ENCODE measurements at places on chromosomes 12 and 14.

DNA sequence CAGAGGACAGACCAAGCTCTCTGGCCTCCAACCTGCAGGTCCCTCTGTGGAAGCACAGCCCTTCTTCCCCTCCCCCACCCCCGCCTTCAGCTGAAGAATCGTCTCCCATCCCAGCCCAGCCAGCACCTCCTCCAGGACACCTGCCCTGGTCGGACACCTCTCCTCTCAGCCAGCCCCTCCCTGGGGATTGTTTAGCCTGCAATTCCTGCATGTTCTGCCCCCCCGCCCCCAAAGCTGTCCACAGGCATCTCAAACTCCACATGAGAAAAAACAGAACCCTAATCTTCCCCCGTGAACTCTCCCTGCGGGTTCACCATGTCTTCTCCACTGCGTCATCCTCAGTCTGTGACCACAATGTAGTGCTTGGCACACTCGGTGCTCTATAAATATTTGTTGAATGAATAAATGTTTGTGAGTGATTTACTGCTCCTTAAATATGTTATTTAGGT is 24.1 kb downstream of the PRIMA1 start:
- H3K4me1 ChIP-seq, result peaks cover 16% of the 10 kb centered on the region
- H3K36me3 ChIP-seq, result no peaks in the 10 kb centered on the region
- H3K27ac ChIP-seq, result no peak overlapping the region
- H3K4me3 ChIP-seq, result no peak overlapping the region

- no peak overlapping the region for H3K27ac ChIP-seq
- no peaks in the 10 kb centered on the region for H3K4me1 ChIP-seq
- no peaks in the 10 kb centered on the region for H3K36me3 ChIP-seq
- no peak for DNase-seq
- H3K4me3 ChIP-seq, result no peak overlapping the region
These were observed 3.7 kb upstream of the COX8C start for GRCh38 chr14:93343266-93343665.

DNA sequence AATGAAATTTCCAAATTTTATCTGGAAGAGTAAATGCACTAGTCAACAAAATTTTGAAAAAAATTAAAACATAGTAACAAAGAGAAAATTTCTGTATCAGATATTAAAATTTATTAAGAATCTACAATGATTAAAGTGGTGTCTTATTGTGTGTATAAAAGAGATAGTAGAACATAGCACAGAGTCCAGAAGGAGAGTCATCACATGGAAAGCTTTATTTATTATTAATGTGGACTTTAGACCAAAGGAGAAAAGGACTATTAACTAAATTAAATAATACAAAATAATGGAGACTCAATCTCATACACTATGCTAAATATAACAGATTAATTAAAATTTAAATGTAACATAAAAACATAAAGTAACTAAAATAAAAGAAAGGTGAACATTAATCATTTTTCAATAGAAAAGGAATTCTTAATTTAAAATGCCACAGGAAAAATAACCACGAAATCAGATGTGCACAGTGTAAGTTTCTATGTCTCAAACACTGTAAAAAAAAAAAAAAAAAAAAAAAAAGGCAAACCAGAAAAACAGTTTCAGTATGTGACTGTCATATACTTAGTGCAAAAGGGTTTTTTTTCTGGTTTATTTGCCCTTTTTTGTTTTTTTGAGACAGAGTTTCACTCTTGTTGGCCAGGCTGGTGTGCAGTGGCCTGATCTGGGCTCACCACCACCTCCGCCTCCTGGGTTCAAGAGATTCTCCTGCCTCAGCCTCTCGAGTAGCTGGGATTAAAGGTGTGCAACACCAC is 95.4 kb downstream of the MYF5 start:
- H3K27me3 ChIP-seq, result 0 out of 2 replicates have a peak, but pooled peaks cover 2% of the 10 kb centered on the region
- H3K4me3 ChIP-seq, result no peak overlapping the region
- H3K27ac ChIP-seq, result no peak overlapping the region

DNA sequence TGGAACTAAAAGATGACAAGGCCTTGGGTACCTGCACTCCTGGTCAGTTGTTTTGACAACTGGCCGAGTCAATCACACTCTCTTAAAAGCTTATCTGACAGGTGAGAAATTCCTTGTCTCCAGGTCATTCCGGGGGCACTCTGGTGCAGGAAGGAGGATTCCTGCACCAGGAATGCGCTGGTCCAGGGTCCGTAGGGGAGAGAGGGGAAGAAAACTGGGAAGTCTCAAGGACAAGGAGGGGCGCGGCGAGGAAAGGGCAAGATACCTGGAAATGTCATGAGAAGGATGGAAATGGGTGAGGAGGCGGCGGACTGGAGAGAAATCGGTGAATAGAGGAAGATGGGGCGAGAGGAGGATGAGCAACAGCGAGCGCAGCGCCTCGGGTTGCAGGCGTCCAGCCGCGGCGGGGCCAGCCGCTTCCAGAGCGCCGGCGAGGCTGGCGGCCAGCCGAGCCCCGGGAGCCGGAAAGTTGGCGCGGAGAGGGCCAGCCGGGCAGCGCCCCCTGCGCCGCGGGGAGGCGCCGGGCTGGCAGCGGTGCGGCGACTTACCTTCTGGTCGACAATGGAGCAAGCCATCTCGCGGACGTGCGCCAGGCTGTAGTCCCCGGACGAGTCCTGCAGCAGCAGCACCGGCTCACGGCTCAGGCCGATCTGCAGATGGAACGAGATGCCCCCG is 809 bp downstream of the PRKD1 start:
- H3K27ac ChIP-seq, result no peak overlapping the region
- peak; percentile 53 for DNase-seq
- peaks cover 18% of the 10 kb centered on the region for H3K4me1 ChIP-seq
- no peaks in the 10 kb centered on the region for H3K36me3 ChIP-seq
- H3K27me3 ChIP-seq, result no peaks in the 10 kb centered on the region

GRCh38 chr12:6182279-6182898 is 17.8 kb upstream of the CD9 start:
- no peak overlapping the region for H3K4me3 ChIP-seq
- no peaks in the 10 kb centered on the region for H3K36me3 ChIP-seq
- H3K27ac ChIP-seq, result peak overlapping the region; percentile 58

DNA sequence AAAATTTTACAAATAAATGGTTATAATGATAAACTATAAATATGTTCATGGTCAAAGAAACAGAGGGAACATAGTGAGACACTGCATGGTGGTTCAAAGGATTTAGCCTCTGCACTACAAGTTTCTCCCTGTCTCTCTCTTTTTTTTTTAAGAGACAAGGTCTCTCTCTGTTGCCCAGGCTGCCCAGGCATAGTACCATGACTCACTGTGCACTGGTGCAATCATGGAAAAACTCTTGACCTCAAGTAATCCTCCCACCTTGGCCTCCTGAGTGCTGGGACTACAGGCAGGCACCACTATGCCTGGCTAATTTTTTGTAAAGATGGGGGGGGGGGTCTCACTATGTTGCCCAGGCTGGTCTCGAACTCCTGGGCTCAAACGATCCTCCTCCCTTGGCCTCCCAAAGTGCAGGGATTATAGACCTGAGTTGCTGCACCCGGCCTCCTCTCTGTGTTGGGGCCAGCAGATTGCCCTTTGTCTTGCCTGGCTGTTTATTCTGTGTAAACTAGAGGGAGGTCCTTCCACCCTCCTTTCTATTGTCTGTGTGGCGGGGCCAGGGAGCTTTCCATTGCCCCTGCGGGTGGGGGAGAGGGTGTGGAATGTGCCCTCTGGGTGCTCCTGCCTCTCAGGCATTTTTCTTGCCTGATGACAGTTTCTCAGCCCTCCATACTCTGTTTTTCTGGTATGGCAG is 22.1 kb downstream of the MTHFD1 start:
- DNase-seq, result peak; percentile 21
- H3K27me3 ChIP-seq, result no peaks in the 10 kb centered on the region
- H3K27ac ChIP-seq, result no peak overlapping the region
- H3K4me3 ChIP-seq, result no peak overlapping the region
- H3K4me1 ChIP-seq, result no peaks in the 10 kb centered on the region

DNA sequence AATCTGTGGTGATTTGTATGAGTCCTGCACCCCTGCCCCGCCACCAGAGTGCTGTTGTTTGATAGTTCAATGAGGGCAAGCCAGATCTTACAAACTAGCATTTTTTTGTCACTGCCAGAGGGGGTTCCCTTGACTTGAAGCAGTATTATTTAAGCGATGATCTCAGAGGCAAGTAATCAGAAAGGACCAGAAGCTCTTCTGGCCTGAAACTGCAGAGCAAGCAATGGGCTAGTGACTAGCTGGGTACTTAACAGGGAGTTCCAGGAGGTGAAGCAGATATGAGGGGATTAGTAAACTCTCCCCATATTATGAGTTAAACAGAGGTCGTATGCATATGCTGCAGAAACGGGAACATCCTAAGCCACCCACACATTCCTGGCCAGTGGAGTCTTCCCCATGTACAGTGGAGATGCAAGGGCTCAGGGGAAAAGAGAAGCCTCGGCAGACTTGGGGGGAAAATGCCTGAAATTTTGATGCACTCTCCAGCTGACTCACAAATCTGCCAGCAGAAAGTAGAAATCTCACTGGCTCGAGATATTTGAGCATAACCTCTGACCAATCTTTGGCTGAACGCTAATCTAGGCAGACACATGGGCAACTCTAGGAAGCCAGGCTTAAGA is 8.3 kb upstream of the CRACR2A start:
- no peak overlapping the region for H3K4me3 ChIP-seq
- H3K36me3 ChIP-seq, result no peaks in the 10 kb centered on the region
- H3K27ac ChIP-seq, result no peak overlapping the region
- no peaks in the 10 kb centered on the region for H3K4me1 ChIP-seq
- no peak for DNase-seq

- no peaks in the 10 kb centered on the region for H3K36me3 ChIP-seq
- no peak overlapping the region for H3K4me3 ChIP-seq
- no peak overlapping the region for H3K27ac ChIP-seq
- peaks cover 24% of the 10 kb centered on the region for H3K4me1 ChIP-seq
- no peaks in the 10 kb centered on the region for H3K27me3 ChIP-seq
- DNase-seq, result no peak
These were observed 110.4 kb upstream of the TMCC3 start for GRCh38 chr12:94760786-94761185.

GRCh38 chr12:107513636-107514400 is 171.8 kb upstream of the PWP1 start:
- H3K36me3 ChIP-seq, result no peaks in the 10 kb centered on the region
- peaks cover 25% of the 10 kb centered on the region for H3K4me1 ChIP-seq
- DNase-seq, result no peak
- H3K4me3 ChIP-seq, result no peak overlapping the region

GRCh38 chr14:105409364-105409763 is 10.3 kb upstream of the MTA1 start:
- H3K27ac ChIP-seq, result no peak overlapping the region
- peaks cover 10% of the 10 kb centered on the region for H3K4me1 ChIP-seq
- H3K4me3 ChIP-seq, result no peak overlapping the region
- no peak for DNase-seq
- no peaks in the 10 kb centered on the region for H3K27me3 ChIP-seq
- no peaks in the 10 kb centered on the region for H3K36me3 ChIP-seq

GRCh38 chr14:68693926-68694325 is 98.9 kb downstream of the ZFP36L1 start:
- no peaks in the 10 kb centered on the region for H3K36me3 ChIP-seq
- H3K27ac ChIP-seq, result peak overlapping the region; percentile 90

DNA sequence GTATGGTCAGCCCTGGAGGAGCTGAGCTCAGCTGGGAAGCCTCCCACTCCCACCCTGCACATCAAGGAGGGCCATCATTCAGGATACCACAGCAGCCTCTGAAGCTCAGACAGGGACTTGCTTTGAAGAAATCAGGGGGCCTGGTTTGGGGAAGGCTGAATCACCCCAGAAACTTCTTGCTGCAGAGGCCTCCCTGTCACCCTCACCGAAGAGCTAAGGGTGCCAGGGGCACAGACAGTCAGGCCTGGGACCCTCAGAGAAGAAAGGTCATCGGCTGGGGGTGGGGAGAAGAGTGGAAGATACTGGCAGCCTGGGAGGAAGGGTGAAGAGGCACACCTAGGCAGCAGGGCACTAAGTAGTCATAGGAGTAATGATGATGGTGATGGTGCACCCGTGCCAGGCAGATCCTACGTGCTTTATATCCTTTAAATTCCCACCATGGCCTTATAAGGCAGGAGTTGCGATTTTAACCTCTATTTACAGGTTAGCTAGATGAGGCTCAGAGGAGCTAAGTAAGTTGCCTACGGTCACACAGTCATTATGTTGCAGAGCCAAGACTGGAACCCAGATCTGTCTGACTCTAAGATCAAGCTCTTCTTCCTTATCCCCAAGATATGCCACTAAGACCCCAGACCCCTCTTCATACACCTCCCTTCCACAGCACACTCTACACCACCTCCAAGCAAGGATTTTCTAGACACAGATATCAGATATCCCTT is 28.5 kb upstream of the PNMA1 start:
- H3K27ac ChIP-seq, result peak overlapping the region; percentile 92
- peaks cover 10% of the 10 kb centered on the region for H3K36me3 ChIP-seq
- H3K4me3 ChIP-seq, result no peak overlapping the region
- H3K4me1 ChIP-seq, result peaks cover 78% of the 10 kb centered on the region

GRCh38 chr12:70364695-70365397 is 1.2 kb upstream of the KCNMB4 start:
- no peak for DNase-seq
- no peaks in the 10 kb centered on the region for H3K27me3 ChIP-seq
- H3K4me1 ChIP-seq, result peaks cover 20% of the 10 kb centered on the region
- H3K27ac ChIP-seq, result no peak overlapping the region

GRCh38 chr14:105496831-105497591 is 6.0 kb downstream of the TEDC1 start:
- no peak overlapping the region for H3K4me3 ChIP-seq
- peaks cover 2% of the 10 kb centered on the region for H3K4me1 ChIP-seq
- H3K27ac ChIP-seq, result no peak overlapping the region
- no peaks in the 10 kb centered on the region for H3K36me3 ChIP-seq
- H3K27me3 ChIP-seq, result no peaks in the 10 kb centered on the region

DNA sequence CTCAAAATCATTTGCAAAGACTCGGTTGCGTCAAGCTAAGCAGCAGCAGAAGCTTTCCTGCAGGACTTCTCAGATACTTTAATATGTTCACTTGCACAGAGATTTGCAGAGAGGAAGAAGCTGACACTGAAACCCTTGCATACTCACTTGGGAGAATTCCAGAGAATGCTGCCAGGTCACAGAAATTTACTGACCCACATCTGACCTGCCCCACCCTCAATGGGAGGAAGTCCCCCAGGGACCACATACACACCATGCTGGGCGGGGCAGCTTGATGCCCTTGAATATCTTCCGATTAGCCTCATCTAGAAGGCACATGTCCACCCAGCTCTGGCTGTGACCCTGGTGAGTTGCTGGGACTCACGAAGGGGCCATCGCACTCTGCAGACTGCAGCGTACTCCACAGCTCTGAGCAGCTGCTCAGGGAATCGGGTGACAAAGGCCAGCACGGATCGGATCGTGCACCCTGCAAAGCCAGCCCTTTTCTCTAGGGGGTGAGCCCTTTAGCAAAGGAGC is 83.2 kb downstream of the ITPK1 start:
- H3K4me3 ChIP-seq, result no peak overlapping the region
- no peaks in the 10 kb centered on the region for H3K27me3 ChIP-seq
- DNase-seq, result peak; percentile 54
- H3K4me1 ChIP-seq, result peaks cover 51% of the 10 kb centered on the region

All from PC-3 (cell line).